ENCODE measurements at places on chromosomes 11 and 22. TPM values are rescaled to one million over a fixed set of nuclear protein-coding genes. Genes with fewer than 3 reads are reported as not detected.

The SIK2 gene
- 5.8 TPM for total RNA-seq

The GP1BB gene
- 1.6 TPM for total RNA-seq

The ANO1 gene
- 1.3 TPM for total RNA-seq

The BATF2 gene
- 1.0 TPM for total RNA-seq

The MS4A7 gene
- total RNA-seq = not detected

The APOA5 gene
- total RNA-seq = not detected

The MYEOV gene
- total RNA-seq = 112 TPM

The TRPM5 gene
- not detected for total RNA-seq

The GLYAT gene
- total RNA-seq = not detected

The AMPD3 gene
- 10.2 TPM for total RNA-seq

The GRAP2 gene
- not detected for total RNA-seq
